ENCODE measurements at places on chromosomes 2 and 18. TPM values are rescaled to one million over a fixed set of nuclear protein-coding genes. Genes with fewer than 3 reads are reported as not detected.

FKBP1B gene
- polyA plus RNA-seq = 45.1 TPM

FBLN7 gene
- polyA plus RNA-seq = 0.18 TPM

SYT4 gene
- not detected for polyA plus RNA-seq

TMEM17 gene
- 3.6 TPM for polyA plus RNA-seq

SERPINB10 gene
- 0.07 TPM for polyA plus RNA-seq

DSG1 gene
- 0.07 TPM for polyA plus RNA-seq

TMEM247 gene
- not detected for polyA plus RNA-seq

ZC3H6 gene
- polyA plus RNA-seq = 0.58 TPM

SLC9A4 gene
- polyA plus RNA-seq = not detected

COLEC11 gene
- polyA plus RNA-seq = not detected

KCNK3 gene
- polyA plus RNA-seq = 0.17 TPM

FAM237A gene
- polyA plus RNA-seq = not detected

MDH1 gene
- 277 TPM for polyA plus RNA-seq

RUFY4 gene
- not detected for polyA plus RNA-seq

HSPE1 gene
- 168 TPM for polyA plus RNA-seq

NCKAP5 gene
- 1.1 TPM for polyA plus RNA-seq

CCDC121 gene
- polyA plus RNA-seq = 1.0 TPM

STPG4 gene
- not detected for polyA plus RNA-seq

HOXD12 gene
- not detected for polyA plus RNA-seq

RHBDD1 gene
- 12.1 TPM for polyA plus RNA-seq

PDCL3 gene
- 24.4 TPM for polyA plus RNA-seq

PSMA8 gene
- not detected for polyA plus RNA-seq

GRB14 gene
- 3.8 TPM for polyA plus RNA-seq

MDH1B gene
- 0.66 TPM for polyA plus RNA-seq

ABCB11 gene
- not detected for polyA plus RNA-seq

ALPI gene
- not detected for polyA plus RNA-seq

GKN2 gene
- polyA plus RNA-seq = not detected

TMEM200C gene
- not detected for polyA plus RNA-seq

DSG3 gene
- 130 TPM for polyA plus RNA-seq

ANKRD30B gene
- not detected for polyA plus RNA-seq

TFPI gene
- polyA plus RNA-seq = 0.50 TPM

RAX gene
- polyA plus RNA-seq = not detected

SP140 gene
- polyA plus RNA-seq = 0.66 TPM

ELOA2 gene
- polyA plus RNA-seq = not detected

MALL gene
- polyA plus RNA-seq = 96.9 TPM

PLEKHA3 gene
- 7.9 TPM for polyA plus RNA-seq

SERPINB2 gene
- 30.6 TPM for polyA plus RNA-seq
